Daoy (cell line): ENCODE measurements at places on chromosomes 4 and X. TPM values are rescaled to one million over a fixed set of nuclear protein-coding genes. Genes with fewer than 3 reads are reported as not detected.

GRCh38 chr4:2534904-2535375, 1.5 kb upstream of the FAM193A start:
- DNase-seq = no peak

The FOXR2 gene
- 6.0 and 7.2 TPM in 2 replicates for total RNA-seq

- no peak for DNase-seq
These were observed 43.1 kb downstream of the BTC start for GRCh38 chr4:74751247-74751646.

DNA sequence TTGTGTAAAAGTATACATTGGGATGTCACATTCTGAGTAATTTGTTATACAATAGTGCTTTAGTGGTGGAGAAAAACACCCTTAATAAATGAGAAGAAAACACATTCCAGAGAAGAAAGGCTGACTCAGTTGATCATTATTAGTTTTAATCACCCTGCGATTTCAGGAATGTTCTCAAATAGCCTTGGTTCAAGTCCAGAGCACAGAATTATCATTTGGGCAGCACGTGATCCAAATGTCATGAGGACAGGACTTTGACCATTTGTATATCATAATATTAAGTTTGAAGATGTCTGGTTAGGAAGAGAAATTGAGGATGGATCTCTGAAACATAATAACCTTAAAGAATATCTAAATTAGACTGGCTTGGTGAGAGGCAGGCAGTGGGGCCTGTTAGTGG, 1434.3 kb upstream of the TENM3 start:
- no peak for DNase-seq

DNA sequence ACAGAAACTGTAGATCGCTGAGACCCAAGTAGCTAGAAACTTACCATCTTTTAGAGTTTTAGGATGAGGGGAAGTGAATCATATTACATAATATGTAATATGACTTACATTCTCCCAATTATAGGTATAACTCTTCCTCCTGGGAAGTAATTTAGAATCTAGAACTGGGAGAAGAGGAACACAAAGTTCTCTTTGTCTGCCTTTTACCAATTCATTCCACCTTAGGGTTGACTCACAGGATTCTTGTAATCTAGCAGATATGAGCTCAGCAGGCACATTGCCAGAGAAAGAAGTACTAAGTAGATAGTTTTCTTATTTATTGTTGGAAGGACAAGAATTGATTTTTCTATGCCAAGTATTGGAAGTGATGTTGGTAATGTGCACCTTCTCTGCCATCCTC, 58.0 kb upstream of the CCSER1 start:
- DNase-seq = peak; percentile 13

DNA sequence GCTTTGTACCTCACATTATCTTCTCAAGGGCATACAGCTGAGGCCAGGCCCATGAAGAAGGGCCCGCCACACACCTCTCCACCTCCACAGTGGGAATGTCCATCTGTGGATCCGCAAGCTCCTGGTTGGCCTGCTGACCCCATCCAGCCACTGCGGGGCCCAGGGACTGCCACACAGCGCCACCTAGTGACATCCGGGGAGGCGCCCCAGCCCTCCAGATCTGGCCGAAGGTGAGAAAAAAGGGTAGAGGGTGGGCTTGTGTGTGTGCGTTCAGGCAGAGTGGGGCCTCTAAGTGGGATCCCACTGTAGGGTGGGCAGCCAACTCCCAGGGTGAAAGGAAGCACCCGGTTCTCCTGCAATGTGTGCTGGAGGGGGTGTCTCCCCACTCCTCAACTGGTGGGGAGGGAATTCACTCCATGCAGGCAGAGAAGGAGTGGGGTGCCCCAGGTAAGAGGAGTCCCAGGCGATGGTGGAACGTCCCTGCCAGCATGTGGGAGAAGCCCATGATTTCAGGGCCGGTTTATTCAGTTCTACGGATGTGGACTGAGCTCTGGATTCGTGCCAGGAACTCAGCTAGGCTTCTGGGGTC, 117.3 kb downstream of the ENPP6 start:
- DNase-seq = no peak
